ENCODE measurements at places on chromosomes 4 and X.

- no peak for DNase-seq
Observed at GRCh38 chr4:4396628-4397440, 9.9 kb downstream of the NSG1 start.

GRCh38 chrX:148610328-148610698, 109.9 kb downstream of the AFF2 start:
- DNase-seq = no peak

GRCh38 chr4:100118181-100118580, 72.1 kb downstream of the DDIT4L start:
- no peak for DNase-seq

GRCh38 chr4:23153076-23153475, 460.3 kb downstream of the GBA3 start:
- DNase-seq = no peak

DNA sequence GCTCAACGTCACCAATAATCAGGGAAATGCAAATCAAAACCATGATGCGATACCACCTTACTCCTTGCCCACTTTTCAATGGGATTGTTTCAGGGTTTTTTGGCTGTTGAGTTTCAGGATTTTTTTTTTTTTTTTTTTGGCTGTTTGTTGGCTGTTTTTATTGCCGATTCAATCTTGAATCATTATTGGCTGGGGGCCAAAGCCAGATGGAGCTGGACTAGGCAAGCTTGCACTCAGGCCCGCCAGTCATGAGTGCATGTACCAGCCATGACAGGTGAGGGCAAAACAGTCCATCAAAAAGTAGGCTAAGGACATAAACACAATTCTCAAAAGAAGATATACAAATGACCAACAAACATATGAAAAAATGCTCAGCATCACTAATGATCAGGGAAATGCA, 13.3 kb downstream of the YIPF7 start:
- no peak for DNase-seq

GRCh38 chr4:120005527-120005926, 61.1 kb downstream of the MAD2L1 start:
- DNase-seq = no peak

DNA sequence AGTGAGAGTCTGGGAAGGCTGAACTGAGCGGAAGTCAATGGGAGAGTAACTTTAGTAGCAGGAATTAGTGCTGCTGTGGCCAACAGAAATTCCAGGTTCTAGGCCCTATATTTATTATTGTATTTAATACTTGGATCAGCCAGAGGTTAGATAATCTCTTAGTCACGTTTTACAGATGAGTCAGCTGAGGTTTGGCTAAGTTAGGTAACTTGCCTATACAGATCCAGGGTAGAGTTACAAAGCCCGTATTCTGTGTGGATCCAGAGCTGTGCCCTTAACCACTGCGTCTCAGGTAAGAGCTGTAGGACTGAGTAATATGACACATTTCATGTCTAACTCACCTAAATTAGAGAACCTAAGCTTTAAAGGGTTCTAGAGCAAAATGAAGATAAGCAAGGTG, 20.5 kb downstream of the PSMD10 start:
- DNase-seq = no peak

GRCh38 chrX:29431895-29432294, 783.5 kb upstream of the MAGEB2 start:
- no peak for DNase-seq
